ENCODE measurements at places on chromosomes 1 and 21. TPM values are rescaled to one million over a fixed set of nuclear protein-coding genes. Genes with fewer than 3 reads are reported as not detected.

DNA sequence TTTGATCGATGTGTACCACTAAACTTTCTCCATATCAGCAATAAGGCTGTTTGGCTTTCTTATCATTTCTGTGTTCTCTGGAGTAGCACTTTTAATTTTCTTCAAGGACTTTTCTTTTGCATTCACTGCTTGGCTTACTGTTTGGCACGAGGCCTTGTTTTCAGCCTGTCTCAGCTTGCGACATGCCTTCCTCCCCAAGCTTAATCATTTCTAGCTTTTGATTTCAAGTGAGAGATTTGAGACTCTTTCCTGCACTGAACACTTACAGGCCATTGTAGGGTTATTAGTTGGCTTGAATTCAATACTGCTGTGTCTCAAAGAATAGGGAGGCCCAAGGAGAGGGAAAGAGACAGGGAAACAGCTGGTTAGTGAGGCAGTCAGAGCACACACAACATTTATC, 120.6 kb upstream of the KCND3 start:
- no peak overlapping the region for H3K4me3 ChIP-seq
- peaks cover 17% of the 10 kb centered on the region for H3K27me3 ChIP-seq
- DNase-seq = no peak
- no peak overlapping the region for H3K27ac ChIP-seq
- H3K36me3 ChIP-seq = no peaks in the 10 kb centered on the region
- no peaks in the 10 kb centered on the region for H3K4me1 ChIP-seq

The OR2T11 gene
- not detected for total RNA-seq

- H3K27ac ChIP-seq = no peak overlapping the region
- no peak overlapping the region for H3K4me3 ChIP-seq
- H3K4me1 ChIP-seq = no peaks in the 10 kb centered on the region
- H3K27me3 ChIP-seq = peaks cover 11% of the 10 kb centered on the region
- no peaks in the 10 kb centered on the region for H3K36me3 ChIP-seq
Measured at GRCh38 chr1:245301162-245301580, 146.4 kb downstream of the KIF26B start.

DNA sequence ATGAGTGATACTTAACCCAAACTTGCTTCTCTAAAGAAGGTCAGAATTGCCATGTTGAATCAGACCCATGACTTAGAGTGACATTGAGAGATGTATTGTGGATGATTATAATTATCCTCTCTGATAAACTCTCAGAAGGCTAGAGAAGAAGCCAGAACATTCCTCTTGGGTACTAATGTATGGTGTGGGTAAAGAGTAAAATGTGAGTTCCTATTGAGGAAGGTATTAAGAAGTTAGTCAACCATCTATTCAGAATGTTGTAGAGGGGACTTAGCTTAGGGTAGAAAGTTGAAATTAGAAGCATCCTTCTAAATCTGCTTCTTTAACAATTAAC, 7.3 kb downstream of the GMEB1 start:
- H3K4me3 ChIP-seq = no peak overlapping the region
- H3K36me3 ChIP-seq = no peaks in the 10 kb centered on the region
- 0 out of 2 replicates have a peak, but pooled peaks cover 3% of the 10 kb centered on the region for H3K4me1 ChIP-seq

DNA sequence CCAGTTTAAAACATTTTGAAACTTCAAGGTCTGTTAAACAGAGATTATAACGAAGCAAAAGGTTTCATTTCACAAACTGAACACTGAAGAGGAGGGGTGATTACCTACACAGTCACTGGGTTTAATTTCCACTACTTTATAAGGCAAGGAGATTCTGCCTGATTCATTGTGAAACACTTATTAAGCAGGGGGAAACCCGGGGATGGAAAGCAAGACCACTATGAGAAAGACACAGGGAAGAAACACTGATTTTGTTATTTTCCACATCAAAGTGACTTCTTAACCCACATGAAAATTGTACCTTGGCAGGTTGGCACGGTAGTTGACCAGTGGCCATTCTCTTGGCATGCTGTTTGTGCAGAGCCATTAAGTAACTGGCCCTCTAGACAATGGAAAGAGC, 8.1 kb upstream of the F5 start:
- no peaks in the 10 kb centered on the region for H3K4me1 ChIP-seq
- H3K27me3 ChIP-seq = peaks cover 16% of the 10 kb centered on the region
- H3K27ac ChIP-seq = no peak overlapping the region
- no peak for DNase-seq

GRCh38 chr1:23249787-23250454, 32.6 kb upstream of the HTR1D start:
- no peak overlapping the region for H3K4me3 ChIP-seq
- no peaks in the 10 kb centered on the region for H3K36me3 ChIP-seq
- H3K27me3 ChIP-seq = no peaks in the 10 kb centered on the region
- H3K27ac ChIP-seq = no peak overlapping the region
- no peak for DNase-seq

DNA sequence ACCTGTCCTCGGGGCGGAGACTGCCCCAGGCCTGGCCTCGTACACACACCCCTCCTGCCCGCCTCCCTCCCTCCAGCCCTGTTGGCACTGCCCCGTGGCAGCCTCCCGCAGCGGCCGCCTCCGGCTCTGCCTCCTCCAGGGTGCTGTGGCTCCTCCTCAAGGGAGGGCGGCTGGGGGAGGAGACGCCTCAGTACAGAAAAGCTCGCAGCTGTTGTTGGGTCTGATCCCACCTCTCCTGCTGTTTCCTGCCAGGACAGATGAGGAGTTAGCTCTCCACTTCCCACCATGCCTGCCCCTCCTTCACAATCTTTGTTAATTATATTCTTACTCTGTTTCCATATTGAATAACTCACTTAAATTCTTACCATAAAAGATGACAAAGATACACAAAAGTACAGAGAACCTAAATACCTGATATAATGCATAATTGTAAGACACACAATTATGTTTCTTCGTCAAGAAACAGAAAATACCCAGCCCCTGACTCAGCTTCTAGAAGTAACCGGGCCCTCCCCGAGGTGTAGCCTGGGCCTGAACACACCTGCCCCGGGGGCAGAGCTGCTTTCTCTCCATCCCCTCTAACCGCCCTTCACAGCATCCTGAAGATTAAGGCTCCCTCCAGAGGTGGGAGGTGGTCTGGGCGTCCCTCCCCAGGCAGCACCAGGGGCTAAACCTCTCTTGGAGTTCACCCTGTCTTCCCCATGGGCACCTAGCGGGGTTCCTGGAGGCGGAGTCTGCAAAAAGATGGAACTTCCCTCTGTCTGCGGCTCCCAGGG, 30.6 kb upstream of the COL6A1 start:
- H3K27ac ChIP-seq = peak overlapping the region; percentile 10
- no peaks in the 10 kb centered on the region for H3K36me3 ChIP-seq
- H3K4me1 ChIP-seq = peaks cover 12% of the 10 kb centered on the region
- DNase-seq = peak; percentile 12
- H3K4me3 ChIP-seq = no peak overlapping the region

The NEK7 gene
- total RNA-seq = 33.0 TPM

DNA sequence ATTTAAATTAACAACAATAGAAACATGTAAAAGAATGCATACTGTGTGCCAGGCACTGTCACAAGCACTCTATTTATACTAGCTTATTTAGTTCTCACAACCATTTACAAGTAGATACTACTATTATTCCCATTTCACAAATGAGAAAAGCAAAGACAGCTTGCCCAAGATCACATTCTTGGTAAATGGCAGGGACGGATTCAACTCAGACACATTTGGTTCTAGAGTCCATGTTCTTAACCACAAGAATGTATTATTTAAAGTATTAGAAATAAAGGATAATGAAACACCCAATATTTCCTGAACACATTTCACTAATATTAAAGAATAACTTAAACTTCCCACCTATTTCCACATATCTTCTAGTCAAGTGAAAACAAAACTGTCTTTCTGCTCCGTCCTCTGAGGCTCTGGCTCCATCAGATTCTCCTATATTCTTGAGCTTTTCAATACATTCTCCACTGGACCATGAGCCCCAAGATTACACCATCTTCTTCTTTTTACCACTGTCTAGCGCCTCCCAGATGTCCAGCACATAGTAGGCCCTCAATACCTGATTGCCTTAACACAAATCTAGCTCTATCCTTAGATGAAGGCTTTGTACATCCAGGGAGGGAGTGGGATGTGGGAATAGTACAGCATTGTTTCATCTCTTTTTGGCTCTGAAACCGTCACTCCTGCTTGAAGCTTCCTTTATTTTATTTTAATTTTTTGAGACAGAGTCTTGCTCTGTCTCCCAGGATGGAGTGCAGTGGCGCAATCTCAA, 29.3 kb downstream of the SOD1 start:
- no peaks in the 10 kb centered on the region for H3K4me1 ChIP-seq
- H3K27me3 ChIP-seq = no peaks in the 10 kb centered on the region

The RUNX3 gene
- total RNA-seq = 22.6 TPM

GRCh38 chr1:243693800-243694199, 156.2 kb downstream of the AKT3 start:
- DNase-seq = no peak
- peaks cover 20% of the 10 kb centered on the region for H3K27me3 ChIP-seq
- H3K4me3 ChIP-seq = no peak overlapping the region
- no peak overlapping the region for H3K27ac ChIP-seq

DNA sequence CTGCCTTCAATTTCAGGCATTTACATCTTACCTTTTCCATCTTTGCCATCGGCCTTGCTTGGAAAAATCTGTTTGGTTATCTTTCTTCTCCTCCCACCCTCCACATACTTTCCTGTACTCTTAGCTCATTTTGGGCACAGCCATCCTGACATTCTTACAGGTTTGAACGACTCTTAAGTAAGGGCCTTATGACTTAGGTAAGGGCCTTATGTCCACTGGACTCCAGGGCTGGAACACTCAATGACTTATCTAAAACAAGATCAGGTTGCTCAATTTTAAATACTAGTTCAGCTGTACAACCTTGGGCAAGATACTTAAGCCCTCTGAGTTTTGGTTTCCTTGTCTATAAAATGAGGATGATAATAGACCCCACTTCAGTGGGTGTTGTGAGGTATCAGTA, 40.9 kb downstream of the C1orf21 start:
- no peak for DNase-seq
- no peaks in the 10 kb centered on the region for H3K36me3 ChIP-seq

GRCh38 chr1:153976819-153977249, 640 bp downstream of the JTB start:
- H3K36me3 ChIP-seq = peaks cover 11% of the 10 kb centered on the region
- no peak for DNase-seq
- H3K4me3 ChIP-seq = peak overlapping the region; percentile 100
- H3K27ac ChIP-seq = peak overlapping the region; percentile 91
- H3K4me1 ChIP-seq = no peaks in the 10 kb centered on the region

DNA sequence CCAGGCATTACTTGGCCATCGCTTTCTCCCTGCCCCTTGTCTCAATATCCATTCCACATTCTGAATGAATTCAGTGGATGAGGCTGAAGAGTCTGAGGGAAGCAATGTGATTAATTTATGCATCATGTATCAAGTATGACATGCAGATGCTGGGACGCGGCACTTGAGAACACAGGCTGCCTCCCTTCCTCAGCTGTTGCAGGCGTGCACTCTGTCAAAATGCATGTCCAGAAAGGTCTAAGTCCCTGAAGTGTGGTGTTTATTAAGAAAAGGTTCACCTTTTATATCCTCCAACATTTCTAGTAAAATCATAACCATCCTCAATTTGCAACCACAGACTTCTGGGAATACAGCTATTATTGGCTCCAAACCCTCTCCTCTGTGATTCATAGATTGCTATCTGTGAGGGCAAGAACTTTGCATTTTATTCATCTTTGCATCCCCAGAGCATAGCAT, 22.6 kb upstream of the RAB3GAP2 start:
- H3K4me1 ChIP-seq = no peaks in the 10 kb centered on the region
- no peaks in the 10 kb centered on the region for H3K27me3 ChIP-seq
- no peaks in the 10 kb centered on the region for H3K36me3 ChIP-seq
- no peak overlapping the region for H3K27ac ChIP-seq
- H3K4me3 ChIP-seq = no peak overlapping the region
- no peak for DNase-seq

DNA sequence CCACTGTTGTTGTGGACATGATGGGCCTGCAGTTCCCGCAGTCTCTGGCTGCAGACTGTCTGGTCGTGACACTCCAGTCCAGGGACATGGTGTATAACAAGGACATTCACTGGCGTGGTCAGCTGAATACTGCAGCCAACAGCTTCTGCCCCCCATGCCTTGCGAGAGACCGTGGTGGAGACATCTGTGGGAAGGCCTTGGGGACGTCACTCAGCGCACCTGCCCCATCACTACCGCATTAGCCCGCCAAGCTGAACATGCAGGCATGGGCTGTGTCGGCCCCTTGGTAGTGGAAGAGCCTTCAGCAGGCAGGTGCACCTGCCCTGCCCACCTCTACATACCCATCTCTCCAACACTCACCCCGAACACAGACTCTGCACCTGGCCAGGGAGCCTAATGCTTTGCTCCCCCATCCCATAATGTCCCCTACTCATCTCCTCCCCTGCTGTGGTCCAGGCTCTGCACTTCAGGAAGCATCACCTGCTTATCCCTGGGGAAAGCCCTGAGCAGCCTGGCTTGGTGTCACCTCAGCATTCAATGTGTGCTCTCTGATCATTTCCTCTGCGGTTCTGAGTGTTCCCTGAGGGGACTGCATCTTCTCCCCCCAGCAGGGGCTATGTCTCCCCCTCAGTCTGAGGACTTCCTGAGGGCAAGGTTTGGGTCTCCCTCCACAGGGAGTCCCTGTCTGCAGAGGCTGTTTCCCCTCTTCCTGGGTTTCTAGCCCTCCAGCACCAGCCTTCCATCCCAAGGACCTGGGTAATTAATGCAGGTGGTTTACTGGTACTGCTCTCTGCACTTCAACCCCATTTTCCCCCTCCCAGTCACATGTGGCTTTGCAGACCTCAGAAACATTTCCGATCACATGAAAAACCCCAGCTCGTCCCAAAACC, 3.2 kb downstream of the PGLYRP4 start:
- DNase-seq = no peak
- H3K27me3 ChIP-seq = peaks cover 54% of the 10 kb centered on the region
- H3K4me3 ChIP-seq = no peak overlapping the region
- H3K4me1 ChIP-seq = no peaks in the 10 kb centered on the region
- H3K36me3 ChIP-seq = no peaks in the 10 kb centered on the region

GRCh38 chr1:15157524-15158399, 4.2 kb downstream of the TMEM51 start:
- H3K4me3 ChIP-seq = no peak overlapping the region
- H3K27ac ChIP-seq = no peak overlapping the region
- no peak for DNase-seq
- H3K4me1 ChIP-seq = peaks cover 44% of the 10 kb centered on the region

DNA sequence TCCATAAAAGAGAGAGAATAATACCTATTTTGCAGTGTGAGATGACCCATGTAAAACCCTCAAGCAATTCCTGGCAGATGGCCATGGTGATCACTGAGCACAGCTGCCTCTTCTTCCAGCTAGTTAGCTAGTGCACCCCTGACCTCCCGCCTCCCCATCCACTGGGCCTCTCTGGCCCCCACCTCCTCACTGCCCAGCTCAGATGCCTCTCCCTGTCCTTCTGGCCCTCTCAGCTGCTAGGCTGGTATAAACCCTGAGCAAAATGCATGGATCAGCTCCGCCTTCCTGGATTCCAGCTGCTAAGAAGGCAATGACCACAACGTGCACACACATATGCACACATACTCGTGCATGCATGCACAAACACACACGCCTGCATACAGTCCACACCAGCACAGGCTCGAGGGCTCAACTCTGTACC, 117.2 kb downstream of the DMRTB1 start:
- no peaks in the 10 kb centered on the region for H3K36me3 ChIP-seq
- no peak overlapping the region for H3K27ac ChIP-seq
- DNase-seq = no peak
- H3K4me1 ChIP-seq = peaks cover 9% of the 10 kb centered on the region
- H3K4me3 ChIP-seq = no peak overlapping the region
